ENCODE measurements at places on chromosomes 16 and 17.

- DNase-seq, result no peak
Observed at GRCh38 chr16:63373744-63374143, 1337.5 kb upstream of the CDH8 start.

- DNase-seq, result no peak
Observed at GRCh38 chr17:76207275-76208059, 32.8 kb downstream of the RNF157 start.

- no peak for DNase-seq
Observed at GRCh38 chr16:14129502-14129901, 58.4 kb downstream of the MRTFB start.

DNA sequence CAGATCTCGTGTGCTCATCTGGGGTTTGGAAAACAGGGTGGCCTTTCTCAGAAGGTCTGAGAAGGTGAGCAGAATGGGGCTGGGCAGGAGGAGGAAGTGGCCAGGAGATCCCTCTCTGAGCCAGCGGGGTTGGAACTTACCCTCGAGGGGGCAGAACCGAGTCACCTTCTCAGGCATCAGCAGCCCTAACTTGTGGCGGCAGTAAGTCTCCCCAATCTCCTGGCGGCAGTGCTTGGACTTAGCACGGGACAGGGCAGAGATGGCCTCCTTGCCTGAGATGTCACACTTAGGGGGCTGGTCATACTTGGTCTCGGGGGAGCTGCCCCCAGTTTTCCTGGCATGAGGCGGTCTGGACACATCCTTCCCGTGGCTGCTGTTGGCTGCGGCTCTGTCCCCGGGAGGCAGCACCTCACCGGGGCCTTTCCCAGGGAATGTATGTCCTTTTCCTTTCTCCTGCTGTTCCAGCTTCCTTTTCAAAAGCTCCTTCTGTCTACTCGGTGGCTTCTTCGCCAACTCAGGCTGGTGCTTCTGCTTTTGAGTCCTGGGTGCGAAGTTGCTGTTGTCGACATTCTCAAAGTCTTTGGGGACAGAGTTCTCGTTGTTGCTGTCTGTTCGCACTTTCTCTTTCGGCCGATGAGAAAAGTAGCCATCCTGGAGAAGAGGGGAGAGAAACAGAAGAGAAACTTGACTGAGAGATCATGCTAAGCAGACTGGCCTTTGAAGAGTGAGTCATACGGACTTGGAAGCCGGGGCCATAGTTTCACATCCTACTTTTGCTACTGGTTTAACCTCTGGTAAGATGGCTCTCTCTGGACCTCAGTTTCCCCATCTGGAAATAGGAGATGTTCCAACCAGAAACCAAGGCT lies 211.7 kb downstream of the XYLT1 start:
- DNase-seq, result peak; percentile 80

DNA sequence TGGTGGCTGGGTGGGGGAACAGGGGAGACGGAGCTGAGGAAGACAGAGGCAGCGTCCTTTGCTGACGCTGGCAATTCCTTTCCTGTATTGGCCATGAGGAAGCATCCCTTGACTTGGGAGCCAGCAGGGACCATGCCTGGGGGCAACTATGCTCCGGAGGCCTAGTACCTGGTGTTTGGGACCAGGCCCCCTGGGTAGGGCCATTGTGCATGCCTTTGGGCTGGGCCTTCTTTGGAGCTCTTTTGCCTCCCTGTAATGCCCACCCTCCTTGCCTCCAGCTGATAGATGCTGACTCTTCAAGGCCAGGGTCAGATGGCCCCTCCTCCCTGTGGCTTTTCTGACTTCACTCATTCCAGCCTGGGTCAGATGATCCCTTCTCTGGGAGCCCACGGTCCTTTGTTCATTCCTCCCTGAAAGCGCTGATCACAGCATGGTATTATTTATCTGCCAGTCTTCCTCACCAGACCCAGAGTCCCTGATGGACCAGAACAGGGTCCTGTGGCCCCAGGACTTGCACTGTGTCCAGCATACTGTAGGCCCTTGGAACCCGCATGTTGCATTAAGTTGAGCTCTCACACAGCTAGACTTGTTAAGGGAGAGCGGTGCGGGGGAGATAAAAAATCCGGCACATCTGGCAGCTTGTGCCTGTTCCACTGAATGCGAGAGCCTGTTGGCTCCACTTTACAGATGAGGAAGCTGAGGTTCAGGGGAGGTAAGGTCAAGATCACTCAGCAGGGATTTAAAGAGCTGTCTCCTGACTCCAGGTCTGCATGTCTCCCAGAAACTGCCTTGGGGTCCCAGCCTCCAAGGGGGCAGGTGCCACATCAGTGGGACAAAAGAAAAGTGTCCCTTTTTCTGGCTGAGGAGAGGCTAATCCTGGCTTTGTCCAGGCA lies 2.9 kb downstream of the STARD3 start:
- no peak for DNase-seq

GRCh38 chr17:7703584-7704479 lies 1.2 kb upstream of the EFNB3 start:
- no peak for DNase-seq

- no peak for DNase-seq
Observed at GRCh38 chr16:2148714-2149629, 547 bp downstream of the RAB26 start.

Measured in GM12864 (cell line).